ENCODE measurements at places on chromosomes 5 and 9.

DNA sequence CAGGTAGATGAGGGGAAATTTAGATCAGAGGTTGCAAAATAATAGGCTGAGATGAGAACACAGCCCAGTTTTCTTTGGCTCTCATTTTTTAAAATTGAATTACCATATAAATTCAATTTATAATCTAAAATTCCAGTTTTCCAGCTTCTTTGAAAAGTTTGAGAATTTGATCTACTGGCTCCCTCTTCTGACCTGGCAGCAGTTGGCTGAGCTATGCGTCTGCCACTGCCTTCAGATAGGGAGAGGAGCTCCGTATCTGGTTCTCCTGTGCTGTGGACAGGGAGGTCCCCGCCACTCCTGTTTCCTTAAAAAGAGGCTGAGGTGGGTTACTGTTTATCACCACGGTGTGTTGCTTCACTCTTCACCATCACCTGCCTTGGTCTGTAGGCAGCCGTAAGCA lies 103.7 kb downstream of the ARHGAP26 start:
- no peak for DNase-seq

GRCh38 chr5:1642621-1643061 lies 118.9 kb upstream of the LPCAT1 start:
- no peak for DNase-seq

DNA sequence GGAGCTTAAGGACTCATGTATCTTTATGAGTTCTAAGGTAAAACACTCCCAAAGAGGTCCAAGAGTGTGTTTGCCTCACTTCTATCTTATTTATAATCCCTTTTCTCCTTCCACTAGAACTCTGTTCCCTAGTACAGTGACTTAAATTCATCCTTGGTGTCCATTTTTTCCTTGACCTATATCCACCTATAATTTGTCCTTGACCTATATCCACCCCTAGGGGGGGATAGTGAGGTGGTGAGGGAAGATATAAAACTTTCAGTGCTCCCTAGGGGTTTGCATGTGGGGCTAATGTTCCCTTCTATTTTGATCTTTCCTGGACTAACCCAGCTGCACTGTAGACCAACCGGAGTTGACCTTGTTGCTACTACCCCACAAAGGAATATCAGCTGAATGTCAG lies 83.5 kb upstream of the GNAQ start:
- DNase-seq = no peak

- no peak for DNase-seq
Measured at GRCh38 chr5:82164977-82165713, 113.0 kb downstream of the RPS23 start.

DNA sequence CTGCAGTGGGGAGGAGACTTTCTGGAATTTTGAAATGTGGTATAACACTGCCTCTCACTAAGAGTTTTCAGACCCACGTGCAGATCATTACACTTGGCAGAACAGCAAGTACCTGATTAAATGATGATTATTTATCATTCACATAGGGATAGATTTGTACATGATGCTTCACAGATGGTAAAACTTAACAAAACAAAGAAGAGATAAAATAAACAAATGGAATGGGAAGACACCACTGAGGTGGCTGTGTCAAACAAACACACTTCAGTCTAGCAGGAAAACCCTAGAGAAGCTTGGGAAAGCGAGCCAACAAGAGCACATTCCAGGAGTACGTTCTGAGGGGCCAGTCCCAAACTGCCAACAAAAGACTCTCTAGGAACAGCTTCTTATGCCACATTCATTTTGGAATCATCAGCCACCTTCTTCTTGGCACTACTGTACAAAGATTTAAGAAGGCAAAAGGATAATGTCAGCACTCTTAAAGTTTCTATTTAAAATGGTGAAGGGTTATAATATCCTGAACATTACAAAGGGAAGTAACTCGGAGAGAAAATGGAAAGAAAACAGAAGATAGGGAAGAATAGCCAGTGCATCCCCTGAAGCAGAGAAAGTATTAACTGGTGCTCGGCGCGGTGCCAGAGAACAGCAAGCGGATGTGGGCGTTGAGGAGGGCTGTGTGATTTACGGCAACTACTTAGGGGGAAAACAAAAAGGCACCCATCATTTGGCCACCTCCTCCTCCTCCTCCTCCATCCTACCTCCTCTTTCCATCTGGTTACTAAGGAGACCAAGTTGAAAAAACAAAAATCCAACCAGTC lies 1.6 kb downstream of the MED27 start:
- DNase-seq = peak; percentile 8
